ENCODE measurements at places on chromosomes 13 and 19. TPM values are rescaled to one million over a fixed set of nuclear protein-coding genes. Genes with fewer than 3 reads are reported as not detected.

Gene COG6
- 19.1 TPM for total RNA-seq

Gene PSG11
- not detected for total RNA-seq

Gene ZNF582
- not detected for total RNA-seq

Gene S1PR5
- 2.4 TPM for total RNA-seq

Gene KCNC3
- total RNA-seq = 3.1 TPM

Gene TNFSF9
- total RNA-seq = 9.6 TPM

Gene SPACA6
- total RNA-seq = 12.2 TPM

Gene SHANK1
- 0.47 TPM for total RNA-seq

Gene KLK4
- total RNA-seq = not detected

DNA sequence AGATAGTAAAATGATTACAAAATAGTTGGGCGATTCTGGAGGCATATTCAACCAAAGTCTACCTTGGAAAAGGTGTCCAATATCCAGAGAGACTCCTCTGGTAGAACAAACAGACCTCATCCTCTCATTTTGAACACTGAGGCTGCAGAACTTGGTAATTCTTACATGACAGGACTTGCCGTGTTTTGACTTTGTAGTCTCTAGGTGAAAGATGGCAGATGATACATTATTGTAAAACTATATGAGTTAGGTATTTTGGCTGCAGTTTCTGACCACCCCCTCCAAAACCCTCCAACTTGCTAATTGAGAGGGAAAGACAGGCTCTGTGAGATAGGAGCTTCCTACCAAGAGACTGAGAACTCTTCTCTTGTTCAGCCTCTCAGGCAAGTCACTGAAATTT is 22.6 kb downstream of the SAE1 start:
- no peak for DNase-seq

DNA sequence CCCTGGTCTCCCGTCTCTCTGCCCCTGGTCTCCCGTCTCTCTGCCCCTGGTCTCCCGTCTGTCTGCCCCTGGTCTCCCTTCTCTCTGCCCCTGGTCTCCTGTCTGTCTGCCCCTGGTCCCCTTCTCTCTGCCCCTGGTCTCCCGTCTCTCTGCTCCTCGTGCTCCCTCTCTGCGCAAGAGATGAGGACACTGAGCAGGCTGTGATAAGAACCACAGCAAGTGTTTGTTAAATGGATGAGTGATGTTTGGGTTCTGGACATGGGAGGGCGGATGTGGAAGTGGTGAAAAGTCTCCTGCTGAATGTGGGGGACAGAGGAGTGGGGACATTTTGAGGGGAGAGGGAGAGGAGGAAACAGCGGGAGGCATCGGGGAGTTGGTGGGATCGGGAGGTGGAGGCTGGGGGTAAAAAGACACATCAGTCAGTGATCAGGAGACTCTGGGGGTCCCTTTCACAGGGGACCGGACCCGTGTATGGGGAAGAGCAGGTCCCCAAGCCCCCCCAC is 8.0 kb downstream of the NPAS1 start:
- no peak for DNase-seq

DNA sequence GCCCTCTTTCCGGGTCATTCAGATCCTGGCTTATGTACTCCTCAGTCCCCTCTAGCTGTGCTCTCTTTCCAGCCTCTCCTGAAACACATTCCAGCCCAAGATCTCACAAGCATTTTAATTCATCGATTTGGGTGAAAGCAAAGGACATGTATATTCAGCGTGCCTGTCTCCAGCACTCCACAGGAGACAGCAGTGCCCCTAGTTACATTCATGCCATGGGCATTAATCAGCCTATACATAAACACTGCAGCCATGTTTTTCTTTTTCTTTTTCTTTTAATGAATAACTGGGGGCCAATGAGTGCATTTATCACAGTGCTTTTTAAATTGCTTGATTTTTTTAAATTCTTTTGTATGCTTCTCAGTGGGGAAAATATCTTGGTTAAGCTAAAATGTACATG is 199.1 kb downstream of the DCT start:
- DNase-seq = no peak

DNA sequence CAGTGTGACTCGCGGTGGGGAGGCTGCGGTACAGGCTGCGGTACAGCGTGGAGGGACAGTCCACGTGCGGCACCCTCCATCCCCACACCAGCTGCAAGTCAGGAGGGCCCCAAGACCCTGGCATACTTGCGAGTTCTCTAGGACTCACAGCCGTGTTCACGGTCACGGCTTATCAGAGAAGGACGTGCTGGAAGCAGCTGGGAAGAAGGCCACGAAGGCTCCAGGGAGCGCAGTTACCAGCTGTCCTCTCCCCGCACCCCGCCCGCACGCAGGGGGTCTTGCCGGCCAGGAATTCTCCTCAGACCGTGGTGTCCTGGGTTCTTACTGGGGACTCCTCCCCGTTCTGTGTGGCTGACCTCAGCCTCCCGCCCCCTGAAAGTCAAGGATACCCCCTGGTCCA is 6.2 kb downstream of the ZNF444 start:
- no peak for DNase-seq

- DNase-seq = no peak
Measured at GRCh38 chr19:39135701-39136100, 10.1 kb downstream of the PAK4 start.

DNA sequence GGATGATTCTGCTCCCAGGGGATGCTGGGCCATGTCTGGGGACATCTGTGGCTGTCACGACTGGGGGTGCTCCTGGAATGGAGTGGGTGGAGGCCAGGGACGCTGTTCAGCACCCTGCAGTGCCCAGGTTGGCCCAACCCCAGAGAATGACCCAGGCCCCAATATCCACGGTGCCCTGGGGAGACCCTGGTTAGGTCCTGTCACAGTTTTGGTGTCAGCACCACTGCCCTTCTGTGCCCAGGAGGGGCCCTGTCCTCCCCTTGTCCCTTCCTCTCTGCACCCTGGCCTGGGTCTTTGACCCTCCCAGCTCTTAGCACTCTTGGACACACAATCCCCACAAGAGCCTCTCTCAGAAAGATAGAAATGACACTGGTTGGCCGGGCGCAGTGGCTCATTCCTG is 85.3 kb downstream of the GADD45B start:
- DNase-seq = no peak

DNA sequence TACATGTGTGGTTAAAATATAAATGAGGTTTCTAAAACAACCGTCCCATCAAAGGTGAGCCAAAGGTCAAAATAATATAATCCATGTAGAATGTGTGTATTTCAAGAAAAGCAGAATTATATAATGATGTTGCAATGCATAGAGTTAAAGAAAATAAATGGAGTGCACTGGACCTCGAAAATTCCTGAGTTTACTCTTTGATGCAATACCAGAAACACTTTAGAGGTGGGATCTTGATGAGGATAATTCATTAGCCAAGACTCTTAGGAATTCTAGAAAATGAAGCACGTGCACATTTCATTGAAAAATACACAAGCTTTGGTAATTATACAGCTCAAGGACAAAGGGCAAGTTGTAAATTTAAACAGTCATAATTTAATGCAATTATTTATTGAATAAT is 508.9 kb upstream of the ARGLU1 start:
- no peak for DNase-seq

DNA sequence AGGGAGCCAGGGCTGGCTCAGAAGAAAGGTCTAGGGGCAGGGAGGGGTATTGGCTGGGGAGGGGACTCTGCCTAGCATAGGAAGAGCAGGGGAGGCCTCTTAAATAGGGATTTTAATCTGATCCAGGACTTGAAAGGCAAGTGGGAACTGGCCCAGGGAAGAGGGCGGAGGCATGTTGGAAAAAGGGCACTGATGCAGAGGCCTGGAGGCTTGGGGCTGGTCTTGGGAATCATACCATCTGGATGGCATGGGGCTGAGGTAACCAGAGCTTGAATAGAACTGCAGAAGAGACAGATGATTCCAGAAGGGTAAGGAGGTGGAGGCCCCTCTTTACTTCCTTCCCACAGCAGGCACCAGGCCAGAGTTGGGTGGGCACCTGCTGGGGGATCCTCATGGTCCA is 29.1 kb downstream of the CERS4 start:
- no peak for DNase-seq

GRCh38 chr19:38544569-38545315 is 73.0 kb downstream of the MAP4K1 start:
- DNase-seq = no peak

DNA sequence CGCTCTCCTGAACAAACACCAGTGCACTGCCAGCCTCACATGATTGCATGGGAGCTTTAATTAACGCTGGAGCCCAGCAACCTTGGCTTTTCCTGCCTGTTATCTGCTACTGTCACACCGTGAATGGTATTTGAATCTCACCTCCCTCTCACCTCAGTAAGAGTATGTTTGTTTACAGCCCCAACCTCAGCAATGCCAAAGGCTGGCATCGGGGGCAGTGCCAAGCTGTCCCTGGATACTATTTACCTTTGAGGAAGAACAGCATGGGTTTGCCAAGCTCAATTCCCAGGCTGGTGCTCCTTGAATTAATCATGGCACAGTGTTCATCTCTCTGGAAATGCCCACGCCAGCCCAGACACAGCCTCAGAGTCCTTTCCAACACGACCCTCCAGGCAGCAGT is 57.2 kb upstream of the SERPINE3 start:
- no peak for DNase-seq

DNA sequence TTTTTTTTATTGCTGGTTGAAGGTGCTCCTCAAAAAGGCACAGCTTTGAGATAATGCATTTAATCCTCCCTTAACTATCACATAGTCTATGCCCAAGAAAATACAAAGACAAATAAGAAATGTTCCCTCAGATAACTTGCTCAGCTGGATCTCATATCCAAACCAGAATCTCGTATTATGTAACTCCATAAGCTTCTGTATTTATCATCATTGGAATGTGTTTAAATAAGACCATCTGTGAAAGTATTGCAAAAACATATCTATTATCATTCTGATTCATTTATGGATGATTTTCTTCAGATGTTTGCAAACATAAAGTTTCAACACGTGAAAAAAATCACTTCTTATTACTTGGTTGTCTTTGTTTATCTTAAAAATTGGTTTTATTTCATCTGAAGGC is 190.9 kb downstream of the IRS2 start:
- no peak for DNase-seq

DNA sequence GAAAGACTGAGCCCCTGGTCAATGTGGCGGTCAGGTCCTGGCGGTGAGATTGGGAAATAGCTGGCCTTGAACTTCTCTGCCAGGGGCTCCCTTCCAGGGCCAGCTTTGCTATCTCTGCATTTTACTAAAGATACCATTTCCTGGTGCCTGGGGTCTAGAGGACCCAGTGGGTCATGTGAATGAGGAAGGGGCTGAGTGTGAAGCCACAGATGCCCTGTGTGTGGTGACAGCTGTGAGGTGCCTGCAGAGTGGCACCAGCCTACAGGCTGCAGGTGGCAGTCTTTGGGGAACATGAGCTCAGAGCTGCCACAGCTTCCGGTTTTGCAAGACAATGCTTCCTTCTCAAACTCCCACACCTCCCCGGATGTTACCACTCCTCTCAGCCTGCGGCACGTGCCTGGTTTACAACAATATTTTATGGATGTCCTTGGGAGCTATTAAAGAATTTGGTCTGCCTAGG is 5.2 kb upstream of the MLNR start:
- peak; percentile 11 for DNase-seq

DNA sequence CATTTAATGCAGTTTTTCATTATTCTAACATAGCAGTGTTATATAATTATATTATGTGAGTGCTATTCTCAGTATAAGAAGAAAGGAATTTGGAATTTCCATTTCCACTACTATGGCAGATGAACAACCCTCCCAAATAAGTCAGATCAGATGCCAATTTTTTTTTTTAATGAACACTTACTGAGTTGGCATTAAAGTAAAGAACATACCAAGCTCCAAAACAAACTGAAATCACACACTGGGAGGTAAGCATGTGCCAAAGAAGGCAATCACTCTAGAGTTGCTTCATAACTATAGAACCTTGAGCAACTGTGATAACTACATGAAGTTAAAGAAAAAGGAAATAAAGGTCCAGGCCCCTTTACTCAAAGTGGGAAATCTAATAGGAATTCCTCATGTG is 90.3 kb downstream of the RNF17 start:
- no peak for DNase-seq

- DNase-seq = no peak
Measured at GRCh38 chr13:82569581-82569980, 1312.7 kb downstream of the SLITRK1 start.

DNA sequence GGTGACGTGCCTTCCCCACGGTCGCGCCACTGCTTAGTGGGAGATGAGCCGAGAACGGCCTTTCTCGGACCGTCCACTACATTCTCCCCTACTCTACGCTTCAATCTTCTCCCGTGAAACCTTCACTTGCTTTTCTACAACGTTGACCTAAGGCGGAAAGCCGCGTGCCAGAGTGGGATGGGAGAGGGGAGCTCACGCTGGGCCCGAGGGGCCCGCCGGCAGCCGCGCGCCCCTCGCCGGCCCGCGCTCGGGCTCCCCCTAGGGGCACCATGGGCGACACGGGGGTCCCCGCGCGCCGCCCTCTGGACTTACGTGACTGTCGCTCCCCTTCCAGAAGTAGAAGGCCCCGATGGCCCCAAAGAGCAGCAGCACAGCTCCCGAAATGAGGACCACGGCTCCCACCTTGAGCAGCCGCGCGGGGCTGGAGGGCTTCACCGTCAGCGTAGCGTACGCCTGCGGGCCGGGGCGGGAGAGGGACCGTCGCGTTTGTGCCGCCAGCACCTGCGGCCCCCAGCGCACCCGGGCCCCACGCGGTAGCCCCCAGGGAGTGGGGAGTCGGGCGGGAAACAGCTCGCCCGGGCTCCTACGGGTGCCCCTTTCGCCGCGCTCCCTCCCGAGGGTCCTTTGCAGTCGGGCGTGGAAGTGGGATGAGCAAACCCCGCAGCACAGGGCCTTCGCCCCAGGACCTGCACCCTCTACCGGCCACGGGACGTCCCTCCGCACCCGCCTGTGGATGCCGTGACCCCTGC is 727 bp downstream of the CNMD start:
- DNase-seq = no peak

- DNase-seq = no peak
Measured at GRCh38 chr19:35288906-35289305, 3.1 kb upstream of the MAG start.

- peak; percentile 37 for DNase-seq
Measured at GRCh38 chr13:95676105-95676761, 706 bp upstream of the DNAJC3 start.

DNA sequence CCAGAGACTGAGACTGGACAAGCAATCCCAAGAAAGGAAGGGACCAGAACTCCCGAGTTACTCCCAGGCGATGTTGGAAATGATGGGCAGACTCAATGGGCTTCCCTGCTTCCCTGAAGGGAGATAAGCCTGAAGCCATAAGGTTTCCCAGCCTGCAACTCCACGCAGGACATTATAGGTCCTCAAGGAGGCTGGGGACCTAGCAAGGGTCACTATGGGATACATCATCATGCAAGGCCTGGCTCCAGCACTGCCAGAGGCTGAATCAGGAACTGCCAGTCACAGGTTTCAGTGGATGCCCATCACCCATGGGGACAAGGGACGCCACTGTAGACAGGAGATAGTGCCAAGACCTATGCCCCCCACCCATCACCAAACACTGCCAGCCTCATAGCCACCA is 338.7 kb downstream of the IRS2 start:
- DNase-seq = no peak

Data from PC-3 (cell line).